ENCODE measurements at places on chromosomes 16 and 17. TPM values are rescaled to one million over a fixed set of nuclear protein-coding genes. Genes with fewer than 3 reads are reported as not detected.

DNA sequence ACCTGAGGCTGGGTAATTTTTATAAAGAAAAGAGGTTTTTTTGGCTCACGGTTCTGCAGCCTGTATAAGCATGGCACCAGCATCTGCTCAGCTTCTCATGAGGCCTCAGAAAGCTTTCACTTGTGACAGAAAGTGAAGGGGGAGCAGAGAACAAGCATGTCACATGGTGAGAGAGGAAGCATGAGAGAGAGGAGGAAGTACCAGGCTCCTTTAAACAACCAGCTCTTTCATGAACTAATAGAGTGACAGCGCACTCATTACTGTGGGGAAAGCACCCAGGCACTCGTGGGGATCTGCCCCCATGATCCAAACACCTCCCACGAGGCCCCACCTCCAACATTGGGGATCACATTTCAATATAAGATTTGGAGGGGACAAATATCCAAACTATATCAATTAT, 86.8 kb downstream of the USP32 start:
- DNase-seq: no peak

ADAMTS18 gene
- polyA plus RNA-seq: not detected

DNA sequence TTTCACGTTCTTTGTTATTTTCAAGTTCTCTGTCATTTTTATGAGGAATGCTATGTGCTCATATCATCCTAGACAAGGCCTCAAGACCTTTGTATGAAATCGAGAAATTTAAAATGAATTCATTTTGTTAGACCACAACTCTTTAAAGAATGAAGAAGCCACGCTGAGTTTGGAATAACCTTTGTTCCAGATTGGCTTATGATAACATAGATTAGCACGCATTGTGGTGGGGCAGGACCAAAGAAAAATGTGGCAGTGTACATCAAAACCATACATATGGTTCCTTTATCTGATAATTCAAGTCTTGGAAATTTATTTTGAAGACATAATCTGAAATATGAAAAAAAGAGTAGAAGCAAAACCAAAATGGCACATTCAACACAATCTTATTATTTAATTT, 2.2 kb downstream of the HSD17B2 start:
- no peak for DNase-seq

LRRC37A gene
- polyA plus RNA-seq: 1.7 TPM

DNA sequence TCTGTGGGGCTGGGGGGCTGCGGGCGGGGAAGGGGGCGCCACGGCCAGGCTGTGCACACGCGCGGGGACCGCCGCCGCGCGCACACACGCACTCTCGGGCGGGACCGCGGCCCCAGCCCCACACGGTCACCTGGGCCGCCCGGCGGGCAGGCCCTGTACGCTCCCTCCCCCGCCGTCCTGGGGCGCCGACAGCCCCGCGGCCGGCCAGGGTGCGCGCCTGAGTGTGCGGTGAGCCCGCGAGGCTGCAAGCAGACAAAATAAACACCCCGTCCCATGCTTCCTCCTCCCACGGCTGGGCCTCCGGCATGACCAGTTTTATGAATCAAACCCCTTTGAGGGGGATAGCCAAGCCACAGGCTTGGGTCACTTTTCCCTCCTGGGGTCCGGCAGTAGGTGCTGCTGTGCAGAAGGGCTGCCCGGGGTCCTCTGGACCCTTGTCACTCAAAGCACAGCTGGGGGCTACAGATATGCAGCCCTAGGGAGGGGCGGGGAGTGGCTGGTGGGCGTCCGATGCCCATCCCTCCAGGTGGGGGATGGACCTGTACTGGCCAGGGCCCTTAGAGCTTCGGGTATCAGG, 441 bp downstream of the VASN start:
- peak; percentile 17 for DNase-seq

DNA sequence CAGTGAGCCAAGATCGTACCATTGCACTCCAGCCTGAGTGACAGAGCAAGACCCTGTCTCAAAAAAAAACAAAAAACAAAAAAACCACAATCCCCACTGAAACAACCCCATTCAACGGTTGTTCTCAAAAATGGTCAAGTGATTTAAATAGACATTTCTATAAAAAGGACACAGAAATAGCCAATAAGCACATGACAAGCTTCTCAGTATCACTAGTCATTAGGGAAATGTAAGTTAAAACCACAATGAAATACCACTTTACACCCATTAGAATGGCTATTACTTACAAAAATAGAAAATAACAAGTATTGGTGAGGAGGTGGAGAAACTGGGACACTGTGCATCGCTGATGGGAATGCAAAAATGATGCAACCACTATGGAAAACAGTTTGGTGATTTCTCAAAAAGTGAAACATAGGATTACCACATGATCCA, 26.6 kb upstream of the MYLK3 start:
- DNase-seq: no peak

DNA sequence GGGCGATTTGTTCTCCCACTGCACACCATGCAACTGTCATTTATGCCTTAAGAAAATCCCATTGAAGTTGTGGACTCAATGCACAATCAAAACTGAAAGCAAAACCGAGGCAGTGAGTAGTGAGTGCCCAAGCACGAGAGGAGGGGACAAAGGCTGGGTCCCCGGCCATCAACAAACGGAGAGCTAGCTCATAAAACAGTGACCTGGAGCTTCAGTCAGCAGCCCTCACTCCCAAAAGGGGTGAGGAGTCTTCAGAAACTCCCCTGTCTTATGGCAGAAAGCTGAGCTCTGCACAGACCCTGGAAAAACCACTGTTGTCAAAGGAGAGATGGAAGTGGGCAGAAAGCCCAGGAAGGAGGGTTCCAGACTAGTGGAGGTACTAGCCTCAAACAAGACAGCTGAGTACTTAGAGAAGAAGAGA, 96.9 kb downstream of the ADCY9 start:
- DNase-seq: no peak

Data from naive thymus-derived CD8-positive, alpha-beta T cell (primary cell).